ENCODE measurements at places on chromosomes 5 and 9.
A peak's percentile ranks its signal among the peaks of the same experiment; 100 is the strongest.

- peak; percentile 15 for DNase-seq
Observed at GRCh38 chr5:6328173-6328572, 50.2 kb downstream of the MED10 start.

- peak; percentile 61 for DNase-seq
Observed at GRCh38 chr5:180990882-180991242, 2.2 kb downstream of the BTNL3 start.

- DNase-seq: no peak
Observed at GRCh38 chr5:180128671-180129261, 57.2 kb upstream of the RNF130 start.

DNA sequence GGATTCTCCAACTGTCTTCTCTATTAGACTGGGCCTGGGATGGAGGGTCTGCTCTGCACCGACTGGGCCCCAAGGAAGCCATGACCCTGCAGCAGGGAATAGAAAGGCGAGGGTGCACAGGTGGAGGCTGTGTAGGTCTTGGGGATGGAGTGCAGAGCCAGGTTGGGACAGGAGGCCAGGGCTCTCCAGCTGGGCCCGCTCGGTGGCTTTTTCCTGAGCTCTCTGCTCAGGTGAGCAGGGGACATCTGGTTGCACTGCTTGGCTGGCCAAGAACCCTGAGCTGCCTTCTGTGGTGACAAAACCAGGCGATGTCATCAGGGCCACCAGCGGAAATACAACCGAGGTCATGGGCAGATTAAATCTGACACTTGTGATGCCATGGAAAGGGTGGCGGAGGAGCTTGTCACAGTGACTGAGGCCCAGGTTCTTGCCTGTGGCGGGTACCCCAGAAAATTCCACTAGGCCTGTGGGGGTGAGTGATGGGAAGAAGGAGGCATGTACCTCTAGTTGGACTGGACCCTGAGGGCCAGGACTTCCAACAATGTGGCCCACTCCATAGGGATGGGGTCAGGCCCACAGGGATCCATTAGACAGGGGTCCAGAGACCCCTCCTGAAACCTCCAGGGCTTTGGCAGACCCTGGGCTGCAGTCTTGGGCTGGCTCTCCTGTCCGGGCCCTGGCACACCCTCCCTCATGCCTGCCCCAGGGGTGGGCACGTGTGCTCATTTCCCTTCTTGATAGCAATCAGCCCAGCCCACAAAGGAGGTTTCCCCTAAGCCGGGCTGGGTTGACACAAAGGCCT is 4.4 kb upstream of the IL3 start:
- DNase-seq: no peak
